ENCODE measurements at places on chromosomes 5 and 9. TPM values are rescaled to one million over a fixed set of nuclear protein-coding genes. Genes with fewer than 3 reads are reported as not detected.

GRCh38 chr9:4572184-4572826 lies 82.0 kb downstream of the SLC1A1 start:
- DNase-seq = no peak

DNA sequence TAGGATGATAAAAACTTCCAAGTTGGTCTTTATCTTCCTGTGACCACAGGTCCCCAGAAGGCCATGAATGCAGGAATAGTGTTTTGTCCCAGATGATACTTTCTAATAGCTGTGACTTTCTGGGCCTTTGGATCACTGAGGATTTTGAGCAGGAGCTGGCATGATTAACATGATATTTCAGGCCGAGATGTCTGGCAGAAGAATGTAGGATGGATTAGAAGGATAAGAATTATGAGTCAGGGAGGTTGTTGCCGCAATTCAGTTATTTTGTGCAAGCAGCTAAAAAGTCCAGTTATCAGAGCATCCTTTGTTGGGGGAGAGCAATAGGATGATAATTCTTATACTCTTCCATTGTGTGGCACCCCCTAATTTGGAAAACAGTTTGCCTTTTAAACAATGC lies 189.7 kb downstream of the PSAT1 start:
- DNase-seq = no peak

- DNase-seq = no peak
These were observed 73.5 kb downstream of the TRIM36 start for GRCh38 chr5:115096034-115096769.

DNA sequence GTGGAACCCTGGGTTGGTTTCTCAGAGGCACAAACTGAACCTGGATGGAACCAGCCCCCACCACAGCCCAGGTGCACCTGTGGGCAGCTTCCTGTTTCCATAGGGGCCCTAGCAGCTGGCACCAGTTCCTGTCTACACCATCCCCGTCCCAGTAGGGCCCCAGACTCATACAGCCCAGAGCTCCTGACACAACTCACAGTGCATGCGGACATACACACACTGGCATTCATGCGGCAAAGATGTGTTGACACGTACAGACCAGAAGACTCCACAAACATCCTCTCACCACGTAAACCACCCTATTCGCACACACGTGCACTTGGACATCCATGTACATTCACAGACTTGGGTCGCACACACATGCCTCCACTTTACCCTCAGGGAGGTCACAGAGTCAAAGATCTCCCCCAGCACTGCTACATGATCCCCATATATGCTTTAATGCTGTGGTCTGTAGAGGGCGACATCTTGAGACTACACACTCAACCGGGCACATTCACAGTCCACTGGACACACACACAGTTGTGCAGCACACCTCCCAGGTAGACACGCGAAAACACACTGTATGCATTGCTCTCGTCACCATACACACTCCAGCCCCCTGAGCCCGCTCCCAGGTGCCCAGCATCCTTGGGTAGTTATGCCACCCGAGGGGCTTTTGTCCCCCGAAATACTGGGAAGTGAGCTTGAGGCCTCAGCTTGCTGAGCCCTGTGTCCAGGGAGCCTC lies 22.4 kb downstream of the CXXC5 start:
- no peak for DNase-seq

RFESD gene
- 3.7 TPM for total RNA-seq

Measured in upper lobe of right lung (tissue), 1 donor.